ENCODE measurements at places on chromosomes 7 and 10. TPM values are rescaled to one million over a fixed set of nuclear protein-coding genes. Genes with fewer than 3 reads are reported as not detected.

DNA sequence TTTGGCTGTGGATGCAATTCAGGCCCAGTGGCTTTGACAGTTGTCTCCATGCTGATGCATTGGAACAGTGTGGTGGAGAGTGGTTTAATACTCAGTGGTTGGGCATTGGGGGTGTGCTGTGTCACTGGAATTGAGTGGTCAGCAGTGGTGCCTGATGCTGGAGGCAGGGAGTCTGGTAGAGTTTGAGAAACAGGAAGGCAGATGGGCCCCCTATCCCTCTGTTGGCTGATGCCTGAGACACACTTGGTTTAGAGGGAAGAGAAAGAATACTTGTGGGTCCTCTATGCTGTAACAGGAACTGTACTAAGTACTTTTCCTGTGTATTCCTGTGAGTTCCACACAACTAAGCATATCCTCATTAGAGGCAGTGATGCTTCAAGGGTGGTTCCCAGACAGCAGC, 55.4 kb downstream of the EEPD1 start:
- no peaks in the 10 kb centered on the region for H3K27me3 ChIP-seq
- no peaks in the 10 kb centered on the region for H3K36me3 ChIP-seq
- peaks cover 38% of the 10 kb centered on the region for H3K4me1 ChIP-seq
- peak overlapping the region; percentile 75 for H3K27ac ChIP-seq
- H3K4me3 ChIP-seq, result no peak overlapping the region
- no peak for DNase-seq

The LRMDA gene
- not detected for total RNA-seq

GRCh38 chr10:15433850-15434537, 62.9 kb upstream of the FAM171A1 start:
- H3K27me3 ChIP-seq, result no peaks in the 10 kb centered on the region
- H3K4me1 ChIP-seq, result no peaks in the 10 kb centered on the region
- no peak overlapping the region for H3K4me3 ChIP-seq
- H3K27ac ChIP-seq, result no peak overlapping the region
- DNase-seq, result no peak
- no peaks in the 10 kb centered on the region for H3K36me3 ChIP-seq

The SDK1 gene
- total RNA-seq, result not detected

DNA sequence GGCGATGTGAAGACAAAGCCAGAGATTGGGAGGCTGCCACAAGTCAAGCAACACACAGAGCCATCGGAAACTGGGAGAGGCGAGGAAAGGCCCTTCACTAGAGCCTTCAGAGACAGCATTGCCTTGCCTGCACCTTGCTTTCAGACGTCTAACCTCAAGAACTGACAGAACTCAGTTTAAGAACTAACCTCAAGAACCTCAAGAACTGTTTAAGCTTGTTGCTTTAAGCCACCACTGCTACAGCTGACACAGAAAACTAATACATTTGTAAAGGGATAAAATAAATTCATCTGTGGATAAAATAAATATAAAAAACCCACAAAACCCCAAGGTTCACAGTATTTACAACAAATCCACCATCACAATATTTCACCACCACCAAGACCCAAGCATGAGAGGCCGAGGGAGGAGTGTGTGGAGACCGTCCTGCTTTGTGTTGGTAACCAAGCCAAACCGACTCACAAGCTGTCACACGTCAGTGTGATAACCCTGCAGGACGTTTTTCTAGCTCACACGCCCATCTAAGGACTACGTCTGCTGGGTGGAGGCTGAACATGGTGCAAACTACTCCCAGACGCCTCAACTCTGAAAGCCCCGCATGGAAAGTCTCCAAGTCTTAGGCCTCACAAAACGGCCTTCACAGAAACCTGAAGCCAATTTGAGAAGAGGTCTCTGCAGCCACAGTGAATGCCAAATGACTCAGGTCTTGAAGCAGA, 116.8 kb downstream of the ABLIM1 start:
- no peaks in the 10 kb centered on the region for H3K27me3 ChIP-seq
- no peak overlapping the region for H3K4me3 ChIP-seq
- no peaks in the 10 kb centered on the region for H3K36me3 ChIP-seq
- peak; percentile 51 for DNase-seq
- H3K4me1 ChIP-seq, result peaks cover 16% of the 10 kb centered on the region

The ATP5F1C gene
- 284 TPM for total RNA-seq

DNA sequence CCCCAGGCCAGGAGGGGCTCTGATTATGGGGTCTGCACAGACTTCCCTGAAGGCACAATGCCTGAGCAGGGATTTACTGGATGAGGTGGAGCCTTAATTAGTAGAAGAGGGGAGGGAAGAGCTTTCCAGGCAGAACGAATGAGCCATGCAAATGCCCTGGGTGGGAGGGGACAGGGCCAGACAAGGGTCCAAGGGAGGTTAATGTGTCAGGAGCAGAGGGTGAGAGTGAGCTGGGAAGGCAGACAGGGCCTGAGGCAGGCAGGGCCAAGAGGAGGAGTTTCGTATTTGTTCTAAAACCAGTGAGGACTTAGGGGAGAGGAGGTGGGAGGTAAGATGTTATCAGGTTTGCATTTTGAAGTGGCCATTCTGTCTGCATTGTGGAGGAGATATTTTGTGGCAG, 65.3 kb downstream of the NPY start:
- no peak for DNase-seq
- no peaks in the 10 kb centered on the region for H3K36me3 ChIP-seq
- no peaks in the 10 kb centered on the region for H3K4me1 ChIP-seq
- H3K4me3 ChIP-seq, result no peak overlapping the region
- no peak overlapping the region for H3K27ac ChIP-seq

The GRID2IP gene
- 1.3 TPM for total RNA-seq

The SFMBT2 gene
- total RNA-seq, result 0.07 TPM

- no peak for DNase-seq
- H3K4me1 ChIP-seq, result peaks cover 9% of the 10 kb centered on the region
- no peak overlapping the region for H3K4me3 ChIP-seq
- no peak overlapping the region for H3K27ac ChIP-seq
- H3K36me3 ChIP-seq, result no peaks in the 10 kb centered on the region
These were observed 242.6 kb upstream of the HGF start for GRCh38 chr7:82012453-82012852.

- H3K27ac ChIP-seq, result no peak overlapping the region
- no peak overlapping the region for H3K4me3 ChIP-seq
- peaks cover 53% of the 10 kb centered on the region for H3K36me3 ChIP-seq
- no peaks in the 10 kb centered on the region for H3K27me3 ChIP-seq
- H3K4me1 ChIP-seq, result peaks cover 13% of the 10 kb centered on the region
These were observed 14.2 kb downstream of the SKAP2 start for GRCh38 chr7:26850193-26850651.

- no peak overlapping the region for H3K4me3 ChIP-seq
- DNase-seq, result no peak
- no peak overlapping the region for H3K27ac ChIP-seq
- H3K36me3 ChIP-seq, result no peaks in the 10 kb centered on the region
These were observed 86.2 kb downstream of the AOAH start for GRCh38 chr7:36638140-36638539.

GRCh38 chr10:124740369-124741280, 3.6 kb downstream of the FAM53B start:
- H3K4me1 ChIP-seq, result peaks cover 32% of the 10 kb centered on the region
- H3K36me3 ChIP-seq, result no peaks in the 10 kb centered on the region
- H3K27me3 ChIP-seq, result no peaks in the 10 kb centered on the region
- no peak overlapping the region for H3K27ac ChIP-seq

GRCh38 chr7:95530881-95531280, 45.1 kb downstream of the ASB4 start:
- no peak for DNase-seq
- no peaks in the 10 kb centered on the region for H3K27me3 ChIP-seq
- no peaks in the 10 kb centered on the region for H3K36me3 ChIP-seq
- peaks cover 10% of the 10 kb centered on the region for H3K4me1 ChIP-seq
